ENCODE measurements at places on chromosomes 7 and 10.

DNA sequence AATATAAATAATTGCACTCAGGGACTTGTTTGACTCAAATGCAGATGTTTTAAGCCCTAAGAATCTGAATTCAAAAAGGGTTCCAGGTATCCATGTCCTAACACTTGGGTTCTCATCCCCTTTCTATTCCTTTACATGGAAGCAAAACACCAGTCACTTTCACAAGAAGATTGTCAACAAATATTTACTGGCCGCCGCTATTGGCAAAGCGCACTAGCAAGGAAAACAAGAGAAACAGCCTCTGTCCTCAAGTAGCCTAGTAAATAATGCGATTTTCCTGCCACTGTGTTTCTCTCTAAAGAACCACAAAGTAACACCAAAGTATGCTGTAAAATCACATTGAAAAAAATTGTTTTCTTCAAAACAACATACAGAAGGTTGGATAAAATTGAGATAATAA is 66.7 kb upstream of the EZH2 start:
- DNase-seq, result no peak

DNA sequence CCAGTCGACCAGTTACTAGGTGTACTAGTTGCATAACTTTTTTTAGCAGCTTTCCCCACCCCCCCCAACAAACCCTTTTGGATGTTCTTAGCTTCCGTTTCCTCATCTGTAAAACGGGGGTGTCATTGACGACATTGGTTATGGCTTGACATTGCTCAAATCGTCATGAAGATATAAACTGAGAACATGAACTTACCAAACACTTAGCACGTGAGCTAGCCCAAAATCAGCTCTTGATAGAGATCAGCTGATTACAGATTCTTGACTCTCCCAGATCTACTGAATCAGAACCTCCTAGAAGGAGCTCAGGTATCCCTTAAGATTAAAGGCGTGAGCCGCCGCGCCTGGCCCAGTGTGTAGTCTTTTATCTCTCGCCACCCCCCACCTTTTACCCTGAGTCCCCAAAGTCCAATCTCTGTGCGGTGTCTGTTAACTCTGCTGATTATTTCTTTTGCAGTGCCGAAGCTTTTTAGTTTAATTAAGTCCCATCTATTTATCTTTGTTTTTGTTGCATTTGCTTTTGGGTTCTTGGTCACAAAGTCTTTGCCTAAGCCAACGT is 1.0 kb upstream of the GNA12 start:
- DNase-seq, result no peak

GRCh38 chr7:81684033-81684432 is 85.8 kb downstream of the HGF start:
- DNase-seq, result no peak

- DNase-seq, result no peak
These were observed 69.7 kb upstream of the EMX2 start for GRCh38 chr10:117472872-117473271.

DNA sequence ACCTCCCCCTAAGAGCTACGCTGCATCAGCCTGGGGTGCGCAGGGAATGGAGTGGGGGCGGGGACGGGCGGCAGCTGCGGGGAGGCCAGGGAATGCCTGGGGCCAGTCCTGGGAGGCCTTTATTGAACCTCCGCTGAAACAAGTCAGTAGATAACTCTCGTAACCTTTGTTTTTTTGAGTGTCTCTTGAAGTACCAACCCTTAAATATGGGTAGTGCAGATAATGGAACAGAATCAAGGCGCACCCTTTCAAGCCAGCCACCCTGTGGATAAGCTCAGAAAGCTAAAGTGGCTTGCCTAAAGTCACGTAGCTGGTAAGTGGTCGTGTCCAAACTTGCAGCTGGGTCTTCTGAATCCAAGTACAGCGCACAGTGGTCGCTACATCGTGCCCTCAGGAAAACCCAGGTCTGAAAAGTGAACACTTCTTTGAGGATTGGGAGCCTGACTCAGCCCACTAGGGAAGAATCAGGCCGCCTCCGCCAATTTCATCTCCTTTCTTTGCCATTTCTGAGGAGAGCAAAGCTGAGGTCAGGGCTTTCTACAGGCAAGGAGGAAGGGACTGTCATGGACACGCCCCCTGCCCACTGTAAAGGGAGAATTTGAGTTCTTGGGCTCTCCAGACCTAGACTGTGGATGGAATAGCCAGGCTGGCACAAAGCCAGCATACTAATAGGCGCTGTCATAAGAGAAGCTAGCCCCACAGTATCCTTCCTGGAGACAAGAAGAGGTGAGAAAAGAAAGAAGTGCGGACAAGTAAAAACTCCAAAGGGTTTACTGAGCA is 3.2 kb upstream of the EGR2 start:
- DNase-seq, result no peak

- DNase-seq, result no peak
These were observed 26.0 kb upstream of the PFKFB3 start for GRCh38 chr10:6176691-6177231.

GRCh38 chr10:104440221-104440620 is 86.6 kb downstream of the CFAP58 start:
- no peak for DNase-seq

DNA sequence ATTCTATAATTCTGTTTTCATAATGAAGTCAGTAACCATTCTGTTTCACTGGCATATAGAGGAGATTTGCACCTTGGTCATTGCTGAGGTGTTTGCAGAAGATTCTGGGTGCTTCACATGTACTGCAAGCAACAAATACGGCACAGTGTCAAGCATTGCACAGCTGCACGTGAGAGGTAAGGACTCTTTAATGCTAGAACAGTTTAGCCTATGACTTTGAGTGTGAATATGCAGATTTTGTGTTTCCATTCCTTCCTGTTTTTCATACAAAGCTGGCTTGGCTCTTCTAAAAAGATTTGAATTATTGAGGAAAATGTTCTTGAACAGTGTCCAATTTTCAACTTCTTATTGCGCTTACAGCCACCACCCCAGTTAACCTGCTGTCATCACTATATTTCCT is 56.4 kb downstream of the MYPN start:
- DNase-seq, result no peak

DNA sequence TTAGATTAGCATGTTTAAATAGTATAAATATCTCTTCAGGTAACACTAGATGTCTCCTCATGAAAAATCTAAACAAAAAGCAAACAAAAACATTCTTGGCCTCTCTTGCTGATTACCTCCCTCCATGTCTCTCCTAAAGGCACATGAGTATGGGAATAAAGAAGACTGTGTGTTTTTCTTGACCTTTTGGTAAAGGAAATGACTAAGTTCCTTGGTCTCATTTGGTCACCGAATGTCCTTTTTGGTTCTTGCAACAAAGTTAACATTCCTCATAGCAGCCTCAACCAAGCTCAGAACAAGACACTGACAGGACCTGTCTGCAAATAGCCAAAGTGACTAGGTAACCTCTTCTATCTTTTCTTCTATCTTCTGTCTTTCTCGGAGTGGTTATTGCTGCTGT is 35.5 kb downstream of the POM121L12 start:
- no peak for DNase-seq

DNA sequence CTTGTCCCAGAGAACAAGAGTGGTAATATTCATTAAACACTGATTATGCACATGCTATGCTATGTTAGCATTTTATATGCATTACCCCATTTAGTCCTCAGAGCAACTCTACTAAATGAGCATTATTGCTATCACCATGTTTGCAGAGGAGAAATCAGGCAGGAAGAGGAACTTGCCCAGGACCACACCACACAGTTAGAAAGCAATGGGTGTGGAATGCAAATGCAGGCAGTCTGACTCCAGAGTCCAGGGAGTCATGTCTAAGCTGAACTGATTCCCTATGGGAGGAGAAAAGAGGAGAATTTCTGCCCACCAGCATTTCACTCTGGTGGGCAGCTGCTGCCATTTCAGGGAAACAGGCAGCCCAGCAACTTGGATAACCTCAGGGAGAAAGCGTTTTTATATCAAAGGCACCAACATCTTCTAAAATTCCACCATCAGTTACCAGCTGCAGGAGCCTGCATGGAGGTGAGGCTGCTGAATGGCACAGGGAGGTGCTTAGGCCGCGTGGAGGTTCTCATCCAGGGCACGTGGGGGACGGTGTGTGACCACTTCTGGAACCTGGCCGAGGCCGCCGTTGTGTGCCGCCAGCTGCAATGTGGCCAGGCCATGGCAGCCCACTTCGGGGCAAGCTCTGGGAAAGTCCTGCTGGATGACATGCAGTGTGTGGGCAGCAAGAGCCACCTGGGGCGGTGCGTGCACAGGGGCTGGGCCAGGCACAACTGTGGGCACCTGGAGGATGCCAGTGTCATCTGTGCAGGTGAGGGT is 68.2 kb upstream of the C10orf120 start:
- DNase-seq, result no peak

Data from cerebellar cortex (tissue), 1 donor.